ENCODE measurements at places on chromosomes 5 and 9.

DNA sequence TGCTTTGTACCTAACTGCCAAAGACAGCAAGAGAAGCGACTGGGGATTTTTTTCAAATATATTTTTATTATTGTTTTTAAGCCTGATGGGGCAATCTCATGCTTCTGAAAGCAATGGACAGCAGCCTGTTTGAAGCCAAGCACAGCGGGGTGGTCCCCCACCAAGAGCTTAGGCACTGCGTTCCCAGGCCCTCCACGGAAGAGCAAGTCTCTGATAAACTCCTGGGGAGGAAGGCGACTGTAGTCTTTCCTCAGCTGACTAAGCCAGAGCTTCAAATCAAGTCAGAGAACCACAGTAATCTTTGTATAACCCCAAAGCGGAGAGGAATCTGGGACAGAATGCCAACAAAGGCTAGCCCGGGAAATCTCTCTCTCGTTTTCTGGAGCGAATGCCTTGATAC, 54.4 kb downstream of the ARSB start:
- DNase-seq = no peak

GRCh38 chr9:126927419-126927818, 12.8 kb downstream of the RALGPS1 start:
- DNase-seq = no peak

DNA sequence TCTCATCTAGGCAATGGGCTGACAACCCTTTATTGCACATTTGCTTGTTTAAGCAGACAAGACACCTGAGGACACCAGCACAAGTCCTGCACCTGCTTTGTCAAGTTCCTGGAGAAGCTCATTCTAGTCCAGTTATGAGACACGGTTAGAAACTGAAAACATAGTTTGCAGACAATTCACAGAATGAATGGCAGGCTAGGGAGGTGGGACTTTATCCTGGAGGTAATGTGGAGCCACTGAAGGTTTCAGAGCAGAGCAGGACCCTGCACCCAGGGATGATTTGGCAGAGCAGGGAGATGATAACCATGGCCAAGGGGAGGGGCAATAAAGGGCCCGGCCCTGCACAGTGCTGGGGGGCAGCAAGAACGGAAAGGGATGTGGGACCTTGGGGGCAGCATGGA, 50.7 kb upstream of the SLC25A51 start:
- DNase-seq = no peak

DNA sequence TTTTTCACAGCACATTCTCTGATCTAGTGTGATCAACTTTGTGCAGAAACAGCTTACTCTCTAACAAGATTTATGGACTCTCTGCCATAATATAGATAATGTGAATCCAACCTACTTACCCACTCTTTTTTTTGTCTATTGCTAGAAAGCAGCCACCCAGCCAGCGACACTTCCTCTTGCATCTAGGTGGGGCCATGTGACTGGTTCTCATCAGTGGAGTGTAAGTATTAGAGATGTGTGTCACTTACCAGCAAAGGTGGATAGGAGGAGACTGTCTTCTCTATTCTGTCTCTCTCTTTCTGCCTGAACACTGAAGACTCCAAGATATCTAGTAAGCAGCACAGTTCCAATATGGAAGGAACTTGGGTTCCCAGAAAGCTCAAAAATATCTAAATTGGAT, 174.8 kb downstream of the MCTP1 start:
- no peak for DNase-seq

DNA sequence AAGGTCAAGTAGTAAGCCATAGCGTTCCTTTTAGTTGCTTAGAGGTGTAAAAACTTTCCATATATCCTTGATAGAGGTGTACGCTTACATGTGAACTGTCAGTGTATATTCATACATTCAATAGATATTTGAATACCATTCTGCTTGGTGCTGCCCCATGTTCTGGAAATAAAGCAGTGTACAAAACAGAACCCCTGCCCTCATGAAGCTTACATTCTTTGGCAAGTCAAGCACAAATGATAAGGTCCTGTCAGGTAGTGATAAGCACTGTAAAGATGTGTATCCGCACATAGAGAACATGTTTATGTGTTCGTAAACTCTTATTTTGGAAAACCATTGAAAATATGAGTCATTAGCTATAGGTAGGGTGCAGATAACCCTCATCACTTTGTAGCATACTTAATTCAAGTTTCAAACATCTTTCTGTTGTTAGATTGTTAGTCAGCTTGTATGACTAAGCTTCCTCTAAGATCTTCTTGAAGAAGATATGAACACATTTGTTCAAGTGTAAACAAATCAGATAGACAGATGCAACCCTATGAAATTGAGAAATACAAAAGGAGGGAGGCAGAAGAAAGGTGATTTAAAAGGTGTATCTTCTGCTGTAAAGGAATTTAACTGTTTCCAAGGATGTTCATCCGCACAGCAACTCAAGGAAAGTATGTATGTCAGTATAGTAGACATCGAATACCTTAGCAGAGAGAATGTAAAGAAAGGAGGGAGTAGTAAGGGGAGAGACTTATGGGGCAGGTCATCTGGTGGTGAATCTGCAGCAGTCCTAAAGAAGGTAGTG, 1.6 kb downstream of the GTF3C4 start:
- DNase-seq = no peak

DNA sequence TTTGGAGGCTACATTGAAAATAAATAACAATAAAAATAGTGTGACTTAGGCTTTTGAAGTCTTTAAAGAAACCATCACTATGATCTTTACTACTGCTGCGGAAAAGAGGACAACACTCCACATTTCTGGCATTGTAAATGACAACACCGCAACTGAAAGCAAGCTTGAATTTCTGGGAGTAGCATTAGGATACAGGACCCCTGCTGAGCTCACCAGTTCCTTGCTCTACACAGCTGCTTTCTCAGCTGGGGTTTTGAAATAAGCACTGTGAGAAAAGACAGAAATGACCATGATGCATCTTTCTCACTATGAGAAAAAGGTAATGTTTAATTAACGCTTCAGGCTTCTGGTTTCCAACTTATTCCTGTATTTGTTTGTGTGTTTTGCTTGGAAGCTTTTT, 168.0 kb downstream of the TAF11L14 start:
- DNase-seq = no peak

DNA sequence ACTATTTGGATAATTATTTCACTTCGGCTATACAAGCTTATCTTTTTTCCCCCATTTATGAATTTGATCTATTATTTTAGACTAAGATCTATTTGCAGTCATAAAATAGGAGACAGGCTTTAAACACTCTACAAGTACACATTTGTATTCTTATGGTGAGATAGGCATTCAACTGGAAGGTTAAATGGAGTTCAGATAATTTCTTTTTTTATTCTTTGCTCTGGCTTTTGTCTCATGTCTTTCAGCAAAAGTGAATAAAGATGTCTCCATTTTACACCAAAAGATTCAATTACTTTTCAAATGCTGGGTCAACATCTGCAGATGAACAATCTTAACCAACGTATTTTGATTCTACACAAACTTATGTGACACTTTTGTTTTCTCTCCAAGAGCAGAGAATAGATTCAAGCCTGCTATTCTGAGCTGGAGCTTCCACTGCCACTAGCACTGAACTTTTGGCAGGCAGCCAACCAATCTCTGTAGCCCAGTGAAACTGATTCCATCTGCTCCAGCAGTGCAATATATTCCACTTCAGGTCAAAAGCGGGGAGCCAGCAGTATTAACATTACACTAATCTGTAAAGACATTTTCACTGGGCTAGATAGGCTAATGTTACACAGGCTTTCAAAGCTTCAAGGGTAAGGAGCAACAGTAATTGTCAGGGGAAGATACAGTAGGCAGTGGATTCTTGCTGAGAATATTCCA, 452.0 kb upstream of the ZNF608 start:
- no peak for DNase-seq

GRCh38 chr5:138542180-138542955, 668 bp downstream of the ETF1 start:
- no peak for DNase-seq

DNA sequence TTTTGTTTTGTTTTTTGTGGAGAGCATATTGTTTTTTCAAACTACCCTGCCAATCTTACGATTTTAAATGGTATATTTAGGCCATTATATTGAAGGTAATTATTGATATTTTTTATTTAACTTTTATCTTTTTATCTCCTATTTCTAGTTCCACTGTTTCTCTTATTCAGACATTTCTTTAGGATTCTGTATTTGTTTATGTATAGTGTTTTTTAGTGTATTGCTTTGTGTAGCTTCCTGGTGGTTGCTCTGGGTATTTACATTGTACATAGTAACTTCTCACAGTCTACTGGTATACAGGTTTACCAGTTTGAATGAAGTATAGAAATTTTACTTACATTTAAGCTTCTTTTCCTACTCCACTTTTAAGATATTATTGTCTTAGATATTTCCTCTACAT, 63.2 kb downstream of the ERCC6L2 start:
- no peak for DNase-seq

GRCh38 chr5:1830571-1831228, 29.5 kb downstream of the NDUFS6 start:
- DNase-seq = no peak

GRCh38 chr5:89948977-89949376, 460.6 kb downstream of the CETN3 start:
- no peak for DNase-seq

GRCh38 chr5:170225326-170226128, 7.3 kb upstream of the C5orf58 start:
- DNase-seq = peak; percentile 69

DNA sequence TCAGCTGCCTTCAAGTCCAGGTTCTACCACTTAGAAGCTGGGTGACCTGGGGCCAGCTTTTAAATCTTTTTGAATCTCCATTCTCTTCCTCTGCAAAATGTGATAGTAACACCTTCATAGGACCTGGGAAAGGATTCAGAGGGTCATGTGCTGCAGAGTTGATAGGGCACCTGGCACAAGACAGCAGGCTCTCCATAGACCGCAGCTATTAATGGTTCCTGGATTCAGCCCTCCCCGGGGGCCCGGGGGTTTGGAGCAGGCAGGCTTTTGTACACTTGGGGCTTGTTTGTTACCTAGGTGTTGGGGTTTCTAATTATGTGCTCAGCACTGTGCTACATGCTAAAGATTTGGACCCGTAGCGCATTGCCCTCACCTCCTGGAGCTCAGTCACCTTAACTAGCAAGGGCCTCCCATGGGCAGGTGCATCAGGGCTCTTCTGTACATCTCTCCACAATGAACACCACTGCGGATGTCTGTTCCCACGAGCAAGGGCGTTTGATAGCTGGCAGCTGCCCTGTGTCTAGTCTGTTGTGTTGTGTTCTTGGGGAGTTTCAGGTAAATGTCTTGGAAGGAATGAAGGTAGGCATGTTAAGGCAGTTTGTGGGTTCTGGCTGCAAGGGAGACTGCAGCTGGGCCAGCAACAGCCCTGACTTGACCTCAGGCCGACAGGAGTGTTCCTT, 12.1 kb downstream of the PRRC2B start:
- DNase-seq = no peak

- DNase-seq = no peak
These were observed 70.5 kb downstream of the PPARGC1B start for GRCh38 chr5:149800633-149801032.

GRCh38 chr5:77882670-77883257, 106.6 kb upstream of the TBCA start:
- DNase-seq = no peak

DNA sequence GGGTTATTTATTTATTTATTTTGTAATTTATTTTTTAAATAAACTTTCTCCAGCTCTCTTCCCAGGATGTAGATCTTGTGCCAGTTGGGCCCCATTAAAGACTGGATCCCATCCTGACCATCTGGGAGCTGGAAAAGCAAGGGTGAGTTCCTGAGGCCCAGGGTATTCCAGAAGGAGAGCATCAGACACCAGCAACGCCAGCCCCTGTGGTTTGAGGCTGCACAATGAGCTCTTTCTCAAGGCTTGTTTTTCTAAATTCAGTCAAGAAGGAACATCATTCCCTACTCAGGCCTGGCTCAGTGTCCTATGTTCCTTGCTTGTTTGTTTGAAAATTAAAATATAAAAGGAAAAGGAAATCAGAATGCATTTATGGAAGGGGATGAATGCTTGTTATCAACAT, 313.3 kb downstream of the EBF1 start:
- DNase-seq = no peak

DNA sequence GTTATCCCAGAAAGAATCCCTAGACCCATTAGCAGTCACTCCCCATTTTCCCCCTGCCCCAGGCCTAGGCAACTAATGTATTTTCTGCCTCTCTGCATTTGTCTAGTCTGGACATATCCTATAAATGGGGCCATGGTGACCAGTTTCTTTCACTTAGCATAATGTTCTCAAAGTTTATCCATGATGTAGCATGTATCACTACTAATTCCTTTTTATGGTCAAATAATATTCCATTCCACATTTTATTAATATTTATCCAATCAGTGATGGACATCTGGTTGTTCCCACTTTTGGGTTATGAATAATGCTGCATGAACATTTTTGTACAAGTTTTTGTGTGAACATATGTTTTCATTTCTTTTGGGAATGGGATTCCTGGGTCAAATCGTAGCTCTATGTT, 1.5 kb downstream of the FCHO2 start:
- no peak for DNase-seq

- no peak for DNase-seq
These were observed 13.6 kb upstream of the HAVCR1 start for GRCh38 chr5:157072508-157072907.

DNA sequence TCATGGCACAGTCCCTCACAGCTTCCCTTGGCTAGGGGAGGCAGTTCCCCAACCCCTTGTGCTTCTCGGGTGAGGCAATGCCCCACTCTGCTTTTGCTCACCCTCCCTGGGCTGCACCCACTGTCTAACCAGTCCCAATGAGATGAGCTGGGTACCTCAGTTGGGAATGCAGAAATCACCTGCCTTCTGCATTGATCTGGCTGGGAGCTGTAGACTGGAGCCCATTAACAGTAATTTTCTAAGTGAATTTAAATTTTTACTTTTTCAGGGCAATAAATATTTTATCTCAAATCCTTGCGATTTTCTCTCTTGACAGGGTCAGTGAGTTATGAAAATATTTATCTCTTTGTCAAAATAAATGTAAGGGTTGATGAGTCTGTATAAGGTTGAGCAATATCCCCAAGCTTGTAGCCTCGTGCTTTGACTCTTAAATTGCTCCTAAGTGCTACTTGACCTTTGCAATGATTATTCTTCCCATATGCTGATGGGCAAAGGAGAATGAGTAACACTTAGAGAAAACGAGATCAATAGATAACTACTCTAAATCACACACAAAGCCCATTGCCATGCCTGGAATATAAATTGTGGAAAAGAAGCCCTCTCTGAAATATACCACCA, 82.1 kb upstream of the MOCS2 start:
- DNase-seq = no peak

GRCh38 chr9:130268521-130269211, 3.1 kb downstream of the HMCN2 start:
- no peak for DNase-seq

DNA sequence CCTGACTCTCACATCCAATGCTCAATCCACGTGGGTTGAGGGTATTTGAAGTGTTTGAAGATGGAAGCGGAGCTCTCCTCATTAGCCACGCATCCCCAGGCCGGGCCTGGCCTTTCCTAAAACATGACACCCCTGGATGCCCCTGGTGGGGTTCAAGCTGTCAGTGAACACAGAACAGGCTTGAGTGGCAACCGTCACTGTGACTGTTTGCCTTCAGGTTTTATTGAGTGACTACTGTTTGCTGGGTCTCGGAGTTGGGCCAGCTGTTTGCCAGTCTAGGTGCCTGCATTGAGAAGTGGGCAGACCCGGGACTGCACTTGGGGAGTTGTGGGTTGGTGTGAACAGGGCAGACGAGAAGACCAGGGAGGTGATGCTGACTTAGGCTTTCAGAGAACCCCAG, 7.8 kb upstream of the OLFM1 start:
- no peak for DNase-seq
